ENCODE measurements at places on chromosomes 5 and 9. TPM values are rescaled to one million over a fixed set of nuclear protein-coding genes. Genes with fewer than 3 reads are reported as not detected.

The GNA14 gene
- total RNA-seq, result 5.2 TPM

The STC2 gene
- total RNA-seq, result 47.5 TPM

The WDR31 gene
- total RNA-seq, result 0.53 TPM

The SEC16A gene
- total RNA-seq, result 57.2 TPM

The ITGA2 gene
- total RNA-seq, result 178 TPM

The DMGDH gene
- total RNA-seq, result 0.07 TPM

The LMAN2 gene
- total RNA-seq, result 380 TPM

The C5orf22 gene
- total RNA-seq, result 31.4 TPM

The ZFP37 gene
- 1.6 TPM for total RNA-seq

The LCN12 gene
- not detected for total RNA-seq

The PTGES gene
- total RNA-seq, result not detected

The SSBP2 gene
- 10.7 TPM for total RNA-seq

The IFNA13 gene
- total RNA-seq, result not detected

The SET gene
- 721 TPM for total RNA-seq

The MORN5 gene
- total RNA-seq, result not detected

The SPATA31D4 gene
- not detected for total RNA-seq

The PARP8 gene
- 0.13 TPM for total RNA-seq

The TAF1L gene
- under 0.01 TPM for total RNA-seq

The ENTREP1 gene
- total RNA-seq, result 5.5 TPM

The SCGB3A2 gene
- total RNA-seq, result not detected

The SHISAL2B gene
- not detected for total RNA-seq

The ANKRD33B gene
- 6.0 TPM for total RNA-seq

The ANKRD34B gene
- not detected for total RNA-seq

The ZBTB6 gene
- total RNA-seq, result 16.5 TPM

Measured in thoracic aorta endothelial cell (primary cell).